ENCODE measurements at places on chromosomes 3 and 15.

DNA sequence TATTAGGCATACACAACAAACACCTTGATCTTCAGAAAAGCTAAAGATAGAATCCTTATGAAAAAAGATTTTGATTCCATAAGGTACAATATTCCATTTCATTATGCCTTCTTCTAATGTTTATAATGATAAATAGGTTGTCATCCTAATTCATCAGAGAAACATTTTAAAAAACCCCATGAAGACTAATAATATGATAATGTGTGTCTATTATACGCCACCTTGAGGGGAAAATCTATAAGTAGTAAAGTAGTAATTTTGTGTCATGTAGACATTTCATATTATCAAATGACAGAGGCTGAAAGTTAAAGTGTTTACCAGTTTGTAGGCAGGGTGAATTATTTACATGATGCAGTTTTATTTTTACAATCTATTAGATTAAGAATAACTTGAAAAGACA, 524.3 kb downstream of the GBE1 start:
- no peak for DNase-seq

DNA sequence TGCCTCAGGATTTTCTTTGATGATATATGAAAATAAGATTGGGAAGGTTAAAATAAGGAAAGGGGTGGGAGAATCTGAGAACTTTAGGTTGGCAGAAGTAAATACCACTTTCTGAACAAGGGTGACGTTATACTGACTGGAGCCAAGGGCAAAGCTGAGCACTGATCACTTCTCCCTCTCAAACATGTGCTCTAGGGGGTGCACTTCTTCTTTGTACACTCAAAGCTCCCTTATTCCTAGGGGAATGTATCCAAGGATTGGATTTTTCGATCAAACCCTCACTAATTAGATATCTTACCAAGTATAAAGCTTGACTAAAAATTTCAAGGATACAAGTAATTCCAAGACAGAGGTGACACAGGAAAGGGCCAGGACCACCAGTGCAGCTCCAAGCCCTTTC, 243.9 kb upstream of the UMPS start:
- DNase-seq, result no peak

- DNase-seq, result no peak
Observed at GRCh38 chr15:71809346-71809745, 1.0 kb upstream of the NR2E3 start.

DNA sequence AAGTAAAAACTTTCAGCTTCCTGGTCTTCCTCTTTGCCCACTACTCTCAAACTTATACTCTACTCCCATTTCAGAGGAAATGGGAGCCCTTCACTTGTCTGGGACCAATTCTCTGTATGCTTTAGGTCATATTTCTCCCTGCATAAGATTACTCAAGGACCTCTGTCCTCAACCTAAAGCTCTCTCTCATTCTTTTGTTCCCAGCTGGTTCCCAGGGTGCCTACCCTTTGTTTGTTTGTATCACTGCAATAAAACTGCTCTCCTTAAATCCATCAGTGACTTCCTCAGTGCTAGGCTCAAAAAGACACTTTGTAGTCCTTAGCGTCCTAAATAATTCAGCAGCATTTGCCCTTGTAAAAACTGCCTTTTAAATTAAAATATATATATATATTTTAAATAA, 2.9 kb downstream of the NGRN start:
- DNase-seq, result no peak

DNA sequence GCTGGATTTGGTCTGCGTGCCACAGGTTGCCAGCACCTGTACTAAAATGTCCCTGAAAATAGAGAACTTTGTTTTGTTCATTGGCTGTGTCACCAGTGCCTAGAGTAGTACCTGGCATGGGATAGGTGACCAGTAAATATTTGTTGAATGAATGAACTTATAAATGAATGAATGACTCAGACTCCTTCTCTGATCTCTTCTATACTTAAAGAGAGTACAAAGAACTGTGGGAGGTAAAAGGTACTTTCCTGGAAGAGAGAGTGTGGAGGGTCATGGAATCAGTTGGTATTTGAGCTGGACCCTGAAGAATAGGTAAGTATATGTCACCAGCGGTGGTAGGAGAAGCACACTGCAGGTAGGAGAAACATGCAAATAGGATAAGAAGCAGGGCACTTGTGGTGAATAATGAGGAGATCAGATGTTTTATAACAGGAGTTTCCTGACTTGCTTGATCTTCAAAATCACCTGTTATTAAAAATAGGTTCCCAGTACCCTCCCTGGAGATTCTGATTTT, 149.4 kb downstream of the LPP start:
- no peak for DNase-seq

- DNase-seq, result no peak
Observed at GRCh38 chr3:11914651-11915050, 68.0 kb upstream of the TAMM41 start.

DNA sequence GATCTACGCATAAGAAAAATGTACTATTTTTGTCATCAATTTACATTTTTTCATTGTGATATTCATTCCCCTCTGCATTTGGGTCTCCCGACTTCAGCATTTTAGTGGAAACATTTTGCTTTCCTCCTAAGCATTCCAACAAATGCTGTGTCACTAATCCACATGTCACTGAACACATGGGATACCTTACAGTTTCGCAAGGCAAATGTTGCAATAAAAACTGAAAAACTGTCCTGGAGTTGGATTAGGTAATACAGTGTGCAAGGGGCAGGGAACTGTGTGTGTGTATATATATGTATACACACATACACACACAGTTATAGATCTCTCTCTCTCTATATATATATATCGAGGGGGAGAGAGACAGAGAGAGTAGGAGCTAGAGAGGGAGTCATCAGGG, 632.2 kb downstream of the MAGI1 start:
- no peak for DNase-seq

DNA sequence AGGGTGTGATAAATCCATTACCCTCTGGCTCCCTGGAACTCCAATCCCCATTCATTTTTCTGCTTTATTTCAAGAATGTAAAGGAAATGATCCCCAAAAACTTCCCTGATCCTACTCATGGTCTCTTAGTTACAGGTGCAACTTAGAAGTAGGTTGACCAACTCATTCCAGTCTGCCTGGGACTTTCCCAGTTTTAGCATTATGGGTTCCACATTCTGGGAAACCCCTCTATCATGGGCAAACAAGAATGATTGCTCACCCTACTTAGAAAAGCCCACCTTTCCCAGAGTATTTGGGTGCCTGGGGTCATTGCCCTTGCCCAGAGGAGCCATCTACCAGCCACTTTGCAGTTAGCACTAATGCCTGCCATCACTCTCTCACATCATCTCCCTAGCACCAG, 15.6 kb downstream of the CLDN18 start:
- no peak for DNase-seq
